ENCODE measurements at places on chromosomes 7 and 10. TPM values are rescaled to one million over a fixed set of nuclear protein-coding genes. Genes with fewer than 3 reads are reported as not detected.

- no peak for DNase-seq
Measured at GRCh38 chr7:38448584-38449234, 175.3 kb upstream of the TARP start.

- DNase-seq: no peak
Measured at GRCh38 chr7:5117095-5117970, 71.7 kb downstream of the RBAK start.

- no peak for DNase-seq
Measured at GRCh38 chr7:144028547-144028946, 20.2 kb upstream of the OR2A5 start.

DNA sequence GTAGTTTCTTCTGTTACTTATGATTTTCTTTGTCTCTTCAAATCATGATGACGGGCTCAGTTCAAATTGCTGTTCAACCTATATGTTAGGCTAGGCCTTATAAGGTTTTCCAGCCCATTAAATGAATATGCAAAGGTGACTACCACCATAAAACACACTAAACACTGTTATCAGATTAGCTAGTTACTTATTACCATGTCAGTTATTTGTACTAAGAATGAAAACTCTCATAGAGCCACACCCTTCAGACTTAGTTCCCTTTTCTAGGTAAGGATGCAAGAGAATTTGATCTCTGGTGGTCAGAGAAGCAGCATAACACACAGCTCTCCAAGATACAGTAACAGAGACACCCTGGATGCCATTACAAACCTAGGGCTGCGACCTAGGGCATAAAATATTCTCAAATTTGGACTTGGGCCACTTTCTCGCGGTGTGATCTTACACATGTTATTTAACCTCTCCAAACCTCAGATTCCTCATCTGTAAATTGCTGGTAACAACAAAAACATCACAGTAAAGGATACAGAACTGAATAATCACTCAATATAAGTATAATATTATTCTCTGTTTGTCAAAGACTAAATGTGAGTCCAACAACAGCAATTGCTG is 35.6 kb downstream of the ANKMY2 start:
- no peak for DNase-seq

Gene RELN
- not detected for total RNA-seq

Gene RAPGEF5
- 120 TPM for total RNA-seq

Gene POLR1F
- 23.9 TPM for total RNA-seq

GRCh38 chr10:63253040-63253439 is 119.9 kb downstream of the NRBF2 start:
- DNase-seq: no peak

DNA sequence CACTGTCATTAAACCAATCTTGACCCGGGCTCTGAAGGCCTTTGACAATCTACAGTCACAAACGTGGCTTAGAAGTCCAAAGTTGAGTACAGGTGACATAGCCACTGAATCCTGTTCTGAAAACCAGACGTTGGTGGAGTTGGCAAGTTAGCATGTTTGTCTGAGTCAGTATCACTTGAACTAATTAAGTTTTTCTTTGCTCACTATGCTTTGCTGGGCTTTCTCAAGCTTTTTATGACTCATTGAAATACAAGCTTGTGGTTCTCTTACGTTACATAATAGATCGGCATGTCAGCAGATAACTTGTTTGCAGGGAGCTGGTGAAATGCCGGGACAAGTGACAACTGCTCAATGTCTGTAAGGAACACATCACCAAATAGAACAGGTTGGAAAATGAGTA is 53.8 kb downstream of the ARL5B start:
- no peak for DNase-seq

GRCh38 chr7:102874166-102874829 is 38.5 kb upstream of the LRRC17 start:
- no peak for DNase-seq

GRCh38 chr7:63998549-63998948 is at the start of gene ZNF722:
Gene ZNF722 (plus strand): TSS chr7:63998849. CDS start chr7:63998962, 113 bp downstream.
- no peak for DNase-seq

Gene RHOBTB1
- total RNA-seq: 0.07 TPM

DNA sequence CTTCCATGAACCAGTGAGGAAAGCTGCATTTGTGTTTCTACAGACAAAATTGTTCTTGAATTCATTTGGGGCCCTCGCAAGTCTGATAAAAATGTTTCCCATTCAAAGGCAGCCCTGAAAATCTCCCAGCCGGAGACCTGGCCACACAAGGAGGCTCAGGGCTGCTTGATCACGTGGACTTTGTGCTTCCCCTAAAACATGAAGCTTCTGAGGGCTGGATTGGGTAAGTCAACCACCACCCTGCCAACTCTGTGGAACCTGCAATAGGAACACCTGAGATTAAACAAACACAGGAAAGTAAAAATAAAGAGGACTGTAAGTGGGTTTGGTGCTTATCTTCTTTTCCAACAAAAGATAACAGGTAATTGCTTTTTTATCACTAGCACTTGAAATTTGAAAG is 133.8 kb downstream of the C10orf90 start:
- DNase-seq: no peak

DNA sequence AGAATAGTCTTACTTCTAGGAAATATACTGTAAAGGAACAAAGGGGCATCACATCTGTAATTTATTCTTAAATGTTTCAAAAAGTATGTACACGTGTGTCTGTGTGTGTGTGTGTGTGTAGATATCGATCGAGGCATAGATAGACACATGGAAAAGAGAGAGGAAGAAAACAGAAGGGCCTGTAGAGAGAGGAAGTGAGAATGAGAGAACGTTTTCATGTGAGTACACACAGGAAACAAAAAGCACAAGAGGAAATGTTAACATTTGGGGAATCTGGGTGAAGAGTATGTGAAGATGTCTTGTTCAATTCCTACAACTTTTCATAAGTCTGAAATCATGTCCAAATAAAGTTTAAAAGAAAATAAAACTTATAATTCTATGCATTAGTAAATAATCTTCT is 286.5 kb upstream of the SORCS1 start:
- no peak for DNase-seq

DNA sequence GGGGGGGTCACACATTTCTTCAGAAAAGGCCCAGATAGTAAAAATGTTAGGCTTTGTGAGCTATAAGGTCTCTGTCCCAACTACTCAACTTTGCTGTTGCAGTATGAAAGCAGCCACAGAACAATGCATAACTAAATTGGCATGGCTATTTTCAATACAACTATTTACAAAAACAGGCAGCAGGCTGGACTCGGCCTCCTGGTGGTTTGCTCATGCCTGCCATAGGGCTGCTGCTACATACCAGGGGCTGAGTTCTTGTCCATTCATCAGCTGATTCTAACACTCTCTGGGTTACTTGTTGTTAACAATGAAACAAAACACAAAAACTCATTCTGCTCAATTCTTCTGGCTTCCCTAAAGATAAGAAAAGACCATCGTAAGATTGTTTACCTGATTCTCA is 109.4 kb upstream of the ADAM12 start:
- DNase-seq: no peak

Gene SAMD9
- 8.7 TPM for total RNA-seq

GRCh38 chr7:50920031-50920635 is 137.4 kb upstream of the GRB10 start:
- DNase-seq: no peak
